Stimulated activated CD4-positive, alpha-beta T cell treated with anti-CD3 and anti-CD28 coated beads, Interleukin-4, amount 100 ng/mL, for 24 hours (primary cell): ENCODE measurements at places on chromosomes 1 and 21.

GRCh38 chr1:32606565-32607371, 43.6 kb downstream of the ZBTB8OS start:
- DNase-seq: no peak

GRCh38 chr1:76583235-76583868, 283.9 kb upstream of the ST6GALNAC5 start:
- no peak for DNase-seq

DNA sequence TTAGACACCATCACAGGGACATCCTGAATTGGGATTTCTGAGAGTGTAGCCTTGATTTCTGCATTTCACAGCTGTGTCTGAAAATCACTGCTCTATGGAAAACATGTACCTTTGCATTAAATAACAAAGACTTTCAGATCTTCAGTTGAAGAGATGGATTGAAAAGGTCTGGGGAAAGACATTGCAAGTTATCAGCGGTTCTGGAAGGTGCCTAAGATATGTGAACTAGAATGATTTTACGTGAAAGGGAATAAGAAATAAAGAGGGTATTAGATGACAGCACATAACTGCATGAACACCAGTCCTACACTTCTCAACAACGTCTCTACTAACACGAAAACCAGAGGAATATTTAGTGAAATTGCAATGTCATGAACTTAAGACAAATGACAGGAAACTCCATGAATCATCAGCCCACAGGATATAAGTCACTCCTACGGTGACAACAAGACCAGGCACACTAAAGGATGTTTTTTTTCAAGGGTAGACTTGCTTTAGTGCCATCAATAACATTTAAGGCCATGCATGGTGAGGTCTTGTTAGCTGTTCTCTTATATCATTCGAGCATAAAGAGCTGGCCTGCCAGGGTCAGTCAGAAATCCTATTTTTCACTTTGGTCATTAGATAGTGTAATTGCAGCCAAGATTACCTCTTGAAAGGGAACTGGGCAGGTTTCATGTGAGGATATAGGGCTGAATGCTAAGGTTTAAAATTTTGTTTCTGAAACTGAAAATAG, 283.1 kb downstream of the GRIK1 start:
- peak; percentile 4 for DNase-seq

- no peak for DNase-seq
These were observed 285.7 kb downstream of the PTPRU start for GRCh38 chr1:29521811-29522580.

GRCh38 chr1:17768651-17769241, 13.6 kb downstream of the ACTL8 start:
- no peak for DNase-seq

GRCh38 chr1:217494767-217495166, 136.1 kb downstream of the GPATCH2 start:
- no peak for DNase-seq

GRCh38 chr21:30102871-30103270, 63.7 kb downstream of the CLDN17 start:
- no peak for DNase-seq

DNA sequence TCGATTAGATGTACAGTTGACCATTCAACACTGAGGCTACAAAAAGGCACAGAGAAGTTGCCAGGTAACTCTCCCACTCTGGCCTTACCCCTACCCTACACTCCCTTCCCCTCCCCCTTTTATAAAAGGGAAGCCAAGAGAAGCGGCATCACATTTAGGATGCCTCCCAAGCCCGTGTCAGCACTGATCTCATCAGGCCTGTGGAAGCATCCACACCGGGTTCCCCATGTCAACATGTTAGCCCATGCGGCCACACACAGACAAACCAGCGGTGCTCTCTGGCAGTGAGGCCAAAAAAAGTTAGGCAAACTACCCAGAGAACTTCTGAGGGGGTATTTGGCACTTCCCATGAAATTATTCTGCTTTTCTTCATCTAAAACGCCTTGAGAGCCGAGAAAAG, 29.9 kb downstream of the BCAR3 start:
- no peak for DNase-seq

DNA sequence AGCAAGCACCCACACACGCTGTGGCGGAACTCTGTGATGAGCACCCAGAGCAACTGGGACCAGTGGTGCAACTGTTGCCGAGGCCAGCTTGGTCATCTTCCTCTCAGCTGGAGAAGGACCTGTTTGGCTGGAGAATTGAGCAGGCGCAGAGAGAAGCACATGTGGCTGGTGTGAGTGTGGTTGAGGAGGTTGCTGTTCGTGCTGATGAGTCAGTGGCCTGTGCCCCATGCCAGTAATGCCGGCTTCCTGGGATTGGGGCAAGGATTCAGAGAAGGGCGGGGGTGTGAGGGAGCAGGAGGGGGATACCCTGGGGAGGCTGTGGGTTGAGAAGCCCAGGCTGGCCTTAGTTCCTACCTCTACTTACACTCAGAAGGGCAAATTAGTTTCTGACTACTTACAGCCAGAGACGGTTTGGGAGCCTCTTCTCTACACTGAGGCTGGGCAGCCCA, 57.5 kb upstream of the EPS8L3 start:
- no peak for DNase-seq

GRCh38 chr1:85278853-85279314, 2.5 kb upstream of the BCL10 start:
- peak; percentile 60 for DNase-seq

- no peak for DNase-seq
These were observed 88.1 kb upstream of the RUNX3 start for GRCh38 chr1:25018110-25018735.

DNA sequence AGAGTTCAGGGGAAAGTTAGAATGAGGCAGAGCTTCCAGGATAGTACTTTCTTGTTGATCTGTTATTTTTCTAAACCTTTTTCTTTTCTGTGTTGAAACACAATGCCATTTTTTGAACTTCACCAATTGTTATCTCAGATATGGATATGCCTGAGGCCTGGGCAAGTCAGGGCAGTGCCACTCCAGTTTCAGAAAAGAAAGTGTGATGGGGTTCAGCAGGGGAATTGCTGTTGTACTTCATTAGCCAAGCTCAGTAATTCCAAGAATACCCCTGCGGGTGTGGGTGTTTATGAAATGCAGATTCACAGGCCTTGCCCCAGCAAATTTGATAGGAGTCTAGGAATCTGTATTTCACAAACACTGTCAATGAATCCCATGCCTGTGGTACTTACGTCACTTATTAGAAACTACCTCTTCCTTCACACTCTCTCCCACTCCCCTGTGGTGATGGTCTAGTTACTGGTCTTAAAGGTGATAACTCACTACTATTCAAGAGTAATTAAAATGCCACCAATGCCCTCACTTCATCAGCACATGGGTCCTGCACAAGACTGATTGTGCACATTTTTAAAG, 142.3 kb downstream of the PBX1 start:
- DNase-seq: no peak

DNA sequence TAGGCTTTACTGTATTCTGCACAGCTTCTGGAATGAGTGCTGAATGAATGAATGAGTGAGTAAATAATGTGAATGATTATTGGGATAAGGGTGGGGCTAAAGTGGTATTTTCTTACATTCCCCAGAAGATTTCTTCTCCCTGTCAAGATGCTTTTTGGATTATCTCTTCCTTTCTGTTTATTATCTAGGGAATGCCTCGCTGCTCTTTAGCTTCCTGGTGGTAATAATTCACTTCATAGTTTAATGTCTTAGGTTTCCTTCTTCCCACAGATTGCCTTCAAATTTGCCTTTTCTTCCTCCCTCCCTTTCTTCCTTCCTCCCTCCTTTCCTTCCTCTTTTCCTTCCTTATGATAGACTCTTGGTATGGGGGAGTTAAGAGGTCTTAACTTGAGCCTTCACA, 24.0 kb downstream of the DDR2 start:
- no peak for DNase-seq

- peak; percentile 8 for DNase-seq
These were observed 96.9 kb downstream of the PAPPA2 start for GRCh38 chr1:176559878-176560277.

GRCh38 chr1:173224280-173224892, 17.3 kb upstream of the TNFSF4 start:
- no peak for DNase-seq

GRCh38 chr1:111565079-111565478, 54.5 kb upstream of the RAP1A start:
- DNase-seq: no peak

DNA sequence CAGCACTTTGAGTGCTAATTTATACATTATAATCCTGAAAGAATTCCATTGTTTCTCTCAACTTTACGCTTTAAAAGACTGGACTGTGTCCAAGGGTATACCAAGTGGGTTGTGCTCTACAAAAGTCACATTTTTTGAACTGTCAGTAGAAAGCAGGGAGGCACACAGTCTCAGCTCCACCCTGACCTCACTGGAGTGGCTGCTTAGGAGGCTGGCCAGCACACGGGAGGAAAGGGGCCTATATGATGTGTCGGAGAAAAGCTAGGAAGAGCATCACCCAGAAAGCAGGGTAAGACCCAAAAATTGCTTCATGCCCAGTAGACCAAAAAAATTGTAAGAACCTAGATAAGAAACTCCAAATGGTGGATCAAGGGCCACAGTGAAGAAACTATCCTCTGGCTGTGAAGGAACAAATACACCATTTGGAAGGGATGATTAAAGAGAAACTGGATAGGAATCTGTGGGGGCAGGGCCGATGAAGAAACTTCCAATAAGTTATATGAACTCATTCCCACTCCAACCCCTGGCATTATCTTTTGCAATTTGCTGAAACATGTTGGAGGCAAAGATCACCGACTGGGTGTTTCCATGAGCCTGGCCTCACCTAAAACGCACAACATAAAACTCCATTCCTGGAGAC, 1.9 kb downstream of the S100A10 start:
- no peak for DNase-seq

GRCh38 chr1:165259236-165259635, 97.3 kb downstream of the LMX1A start:
- DNase-seq: no peak

DNA sequence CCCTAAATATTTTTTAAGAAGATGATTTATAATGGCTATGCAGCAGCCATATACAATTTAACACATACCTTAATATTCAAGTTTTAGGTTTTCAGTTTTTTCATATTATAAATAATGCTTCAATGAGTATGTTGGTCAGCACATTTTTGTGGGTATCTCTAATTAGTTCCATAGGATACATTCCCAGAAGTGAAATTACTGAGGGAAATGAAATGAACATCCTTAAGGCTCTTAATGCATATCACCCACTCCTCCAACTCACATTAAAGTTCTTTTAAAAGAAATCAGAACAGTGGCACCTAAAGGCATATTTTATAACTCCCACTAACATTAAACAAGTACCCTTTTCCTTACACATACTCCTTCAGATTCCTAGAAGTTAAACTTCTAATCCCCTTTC, 56.1 kb downstream of the EYA3 start:
- DNase-seq: no peak

- no peak for DNase-seq
These were observed 58.1 kb downstream of the SCCPDH start for GRCh38 chr1:246782120-246782900.

- DNase-seq: no peak
These were observed 29.7 kb upstream of the EVA1B start for GRCh38 chr1:36352910-36353878.

DNA sequence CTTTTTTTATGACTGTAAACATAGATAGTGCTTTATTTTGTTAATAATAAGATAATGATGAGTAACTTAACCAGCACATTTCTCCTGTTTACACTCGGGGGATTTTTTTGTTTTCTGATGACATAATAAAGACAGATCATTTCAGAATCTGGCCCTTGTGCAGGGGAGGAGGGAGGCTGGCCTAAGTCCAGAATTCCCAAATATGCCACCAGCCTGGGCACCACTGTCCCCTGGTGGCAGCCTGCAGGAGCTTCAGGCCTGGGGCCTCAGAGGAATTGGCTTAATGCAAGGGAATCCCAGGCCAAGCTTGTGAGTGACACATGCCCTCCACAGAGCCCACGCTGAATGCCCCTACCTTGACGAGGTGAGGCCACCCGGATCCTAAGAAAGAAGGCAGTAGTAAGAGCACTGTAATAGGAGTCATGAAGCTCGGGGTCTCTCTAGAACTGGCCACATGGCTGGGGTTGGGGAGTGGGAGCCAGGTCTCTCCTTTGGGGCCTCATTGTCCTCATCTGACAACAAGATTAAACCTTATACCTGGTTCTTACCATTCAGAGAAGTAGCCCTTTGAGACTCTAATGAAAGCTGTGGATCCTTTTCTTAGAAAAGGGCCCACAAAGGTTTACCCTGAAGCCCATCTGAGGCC, 24.1 kb downstream of the ETNK2 start:
- DNase-seq: peak; percentile 15

GRCh38 chr21:39265603-39266002, 47.8 kb downstream of the BRWD1 start:
- DNase-seq: no peak

DNA sequence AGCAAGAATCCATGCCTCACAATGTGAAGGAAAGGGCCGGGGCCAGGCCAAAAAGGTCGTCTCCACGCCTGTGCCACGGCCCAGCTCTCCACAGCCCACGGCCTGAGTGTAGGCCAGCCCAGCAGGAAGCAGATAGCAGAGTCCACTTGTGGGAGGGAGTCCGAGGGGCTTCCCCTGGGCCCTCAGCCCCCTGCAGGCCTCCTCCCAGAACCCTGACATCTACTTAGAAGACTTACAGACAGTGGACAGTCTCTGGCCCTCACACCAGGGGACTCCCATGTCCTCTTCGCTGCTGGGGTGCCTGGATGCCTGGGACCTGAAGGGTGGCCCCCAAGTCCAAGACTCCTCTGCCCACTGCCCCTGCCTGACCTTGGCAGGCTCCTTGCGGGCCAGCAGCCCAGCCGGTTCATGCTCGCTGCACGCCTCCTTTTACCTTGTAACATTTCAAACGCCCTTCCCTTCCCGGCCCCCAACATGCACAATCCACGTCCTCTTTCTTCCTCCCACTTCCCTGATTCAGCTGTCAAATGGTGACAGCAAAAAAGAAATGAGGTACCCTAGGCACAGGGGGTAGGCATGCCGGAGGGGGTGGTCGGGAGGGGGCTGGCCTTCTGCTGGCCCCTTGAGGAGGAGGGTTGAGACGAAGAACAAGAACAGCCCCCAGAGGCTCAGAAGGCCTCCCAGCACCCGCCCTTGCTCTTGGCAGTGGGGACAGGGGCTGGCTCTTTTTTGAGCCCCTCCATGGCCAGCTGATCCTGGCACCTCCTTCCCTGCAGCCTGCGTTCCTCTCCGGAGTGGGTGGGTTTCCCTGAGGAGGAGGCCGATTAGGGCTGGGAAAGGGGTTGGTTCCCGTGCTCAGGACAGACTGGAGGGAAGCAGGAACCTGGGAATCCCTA, 997 bp upstream of the PTPN7 start:
- DNase-seq: no peak

- no peak for DNase-seq
These were observed 6.2 kb downstream of the AHDC1 start for GRCh38 chr1:27597516-27598294.

DNA sequence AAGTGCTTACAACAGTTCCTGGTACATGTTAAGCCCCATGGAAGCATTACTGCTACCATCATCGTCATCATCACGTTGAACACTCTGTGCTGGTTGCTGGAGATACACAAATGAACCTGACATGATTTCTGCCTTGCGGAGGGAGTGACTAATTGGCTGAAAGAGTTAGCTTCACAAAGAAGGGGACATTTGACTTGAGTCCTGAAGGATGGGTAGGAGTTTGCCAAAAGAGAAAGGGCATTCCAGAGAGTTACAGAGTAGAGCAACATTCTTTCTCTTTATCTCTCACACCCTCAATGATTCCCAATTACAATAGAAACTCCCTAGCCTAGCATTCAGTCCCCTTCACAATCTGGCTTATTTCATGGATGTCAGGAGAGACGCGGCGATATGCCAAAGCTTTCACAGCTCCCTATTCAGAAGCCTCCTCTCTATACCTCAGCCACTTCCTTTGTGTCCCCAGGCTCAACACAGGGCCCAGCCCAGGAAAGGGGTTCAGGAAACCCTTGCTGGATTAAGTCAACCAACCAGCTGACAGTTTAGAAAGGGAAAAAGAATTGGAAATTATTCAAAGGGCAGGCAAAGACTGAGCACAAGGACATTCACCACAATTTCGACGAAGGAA, 38.0 kb downstream of the SLC1A7 start:
- no peak for DNase-seq
